ENCODE measurements at places on chromosomes 1 and 21.

DNA sequence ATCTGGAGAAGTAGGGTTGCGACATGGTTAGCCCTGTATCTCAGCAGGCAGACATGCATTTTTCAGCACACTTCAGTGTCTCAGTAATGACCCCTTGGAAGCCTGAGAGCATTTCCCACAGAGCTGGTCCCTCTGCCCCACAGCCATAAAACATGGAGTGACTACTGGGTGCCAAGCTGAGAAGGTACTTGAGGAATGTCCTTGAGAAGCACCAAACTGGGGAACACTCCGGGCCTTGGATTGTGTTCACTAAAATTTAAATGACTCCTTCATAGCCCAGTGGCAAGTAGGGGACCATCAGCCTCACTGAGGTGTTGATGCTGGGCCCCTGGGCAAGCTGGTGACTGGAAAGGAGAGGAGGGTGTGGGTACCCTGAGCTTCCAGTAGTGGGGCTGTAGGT lies 54.7 kb downstream of the KCNJ6 start:
- DNase-seq = no peak

DNA sequence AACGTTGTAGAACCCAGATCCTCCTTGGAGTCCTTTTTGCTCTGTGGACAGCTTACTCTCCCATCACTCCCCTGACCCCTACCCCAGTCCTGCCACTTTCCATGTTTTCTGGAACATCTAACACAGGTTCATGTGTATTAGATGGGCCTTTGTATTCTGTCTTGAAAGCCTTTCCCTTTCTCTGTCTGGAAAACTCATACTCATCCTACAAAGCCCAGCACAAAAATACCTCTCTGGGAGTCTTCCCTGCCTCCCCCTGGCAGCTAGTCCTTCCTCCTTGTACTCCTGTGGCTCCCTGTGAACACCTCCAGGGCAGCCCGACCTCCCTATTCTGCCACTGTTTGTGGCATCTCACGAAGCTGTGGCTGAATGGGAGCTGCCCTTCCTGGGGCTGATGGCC lies 7.8 kb upstream of the HEYL start:
- DNase-seq = no peak

DNA sequence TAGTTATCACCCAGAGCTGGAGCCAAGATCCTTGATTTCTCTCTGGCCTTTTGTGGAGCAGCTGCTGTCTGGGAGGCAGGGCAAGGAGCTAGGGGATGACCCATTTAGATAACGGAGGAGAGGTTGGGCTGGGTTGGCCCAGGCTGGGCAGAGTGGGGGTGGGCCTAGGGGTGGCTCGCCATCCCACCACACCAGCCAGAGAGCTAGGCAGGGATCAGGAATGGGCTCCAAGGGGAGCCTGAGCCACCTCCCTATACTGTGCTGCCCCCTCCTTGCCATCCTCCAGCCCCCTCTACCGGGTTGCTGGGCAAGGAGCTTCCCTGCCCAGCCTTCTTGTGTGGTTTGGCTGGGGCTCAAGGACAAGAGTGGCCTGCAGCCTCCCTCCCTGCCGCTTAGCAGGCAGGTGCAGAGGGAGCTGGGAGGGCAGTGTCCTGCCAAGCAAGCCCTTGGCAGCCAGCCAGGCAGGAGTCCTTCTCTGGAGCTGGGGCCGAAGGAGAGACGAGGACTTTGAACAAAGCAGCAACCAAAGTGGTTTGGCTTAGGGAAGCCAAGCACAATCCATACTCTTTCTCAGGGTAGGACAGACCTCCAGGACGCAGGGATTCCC lies 4.1 kb downstream of the NUAK2 start:
- DNase-seq = peak; percentile 8

GRCh38 chr1:35005711-35006110 lies 20.6 kb upstream of the TMEM35B start:
- DNase-seq = no peak

GRCh38 chr1:7186382-7187111 lies 401.3 kb downstream of the CAMTA1 start:
- DNase-seq = no peak

DNA sequence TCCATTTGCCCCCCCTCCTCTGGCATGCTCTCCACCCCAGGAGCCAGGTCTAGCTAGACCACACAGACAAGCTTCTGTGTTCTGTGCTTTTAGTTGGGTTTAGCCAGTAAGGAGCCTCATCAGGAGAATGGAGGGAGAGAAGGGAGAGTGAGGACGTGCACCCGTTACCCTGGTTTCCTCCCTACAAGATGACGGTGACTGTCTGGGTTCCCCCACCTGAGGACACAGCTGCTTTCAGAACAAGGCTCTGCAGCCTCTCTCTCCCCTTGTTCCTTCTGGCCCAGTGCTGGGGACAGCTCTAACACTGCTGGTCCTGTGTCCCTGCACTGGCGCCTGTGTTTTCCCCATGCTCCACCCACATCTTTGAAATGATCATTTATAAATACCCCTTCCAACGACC lies 184.4 kb upstream of the GALNT2 start:
- DNase-seq = no peak

- no peak for DNase-seq
These were observed 14.1 kb upstream of the NUF2 start for GRCh38 chr1:163307479-163308171.
